ENCODE measurements at places on chromosomes 1 and 21. TPM values are rescaled to one million over a fixed set of nuclear protein-coding genes. Genes with fewer than 3 reads are reported as not detected.

NTMT2 gene
- total RNA-seq = not detected

OR6P1 gene
- total RNA-seq = not detected

DCAF6 gene
- total RNA-seq = 79.6 TPM

COL11A1 gene
- total RNA-seq = under 0.01 TPM

HHIPL2 gene
- not detected for total RNA-seq

TBX15 gene
- not detected for total RNA-seq

RIMKLA gene
- total RNA-seq = under 0.01 TPM

SLC16A4 gene
- total RNA-seq = 1.4 TPM

CLEC20A gene
- total RNA-seq = 0.09 TPM

CLDN8 gene
- total RNA-seq = not detected

IFNLR1 gene
- total RNA-seq = 0.05 TPM

HSPB7 gene
- total RNA-seq = not detected

PIGK gene
- 30.6 TPM for total RNA-seq
